ENCODE measurements at places on chromosomes 3 and 15.

GRCh38 chr15:31782951-31783350 is 247.4 kb upstream of the CHRNA7 start:
- DNase-seq, result no peak

- DNase-seq, result no peak
These were observed 788 bp upstream of the DLG1 start for GRCh38 chr3:197298945-197299854.

GRCh38 chr3:53166781-53167291 is 5.8 kb downstream of the PRKCD start:
- DNase-seq, result no peak

- no peak for DNase-seq
These were observed 227.6 kb downstream of the MBNL1 start for GRCh38 chr3:152496286-152496685.

GRCh38 chr15:64810497-64811326 is 14.7 kb downstream of the PIF1 start:
- DNase-seq, result no peak

DNA sequence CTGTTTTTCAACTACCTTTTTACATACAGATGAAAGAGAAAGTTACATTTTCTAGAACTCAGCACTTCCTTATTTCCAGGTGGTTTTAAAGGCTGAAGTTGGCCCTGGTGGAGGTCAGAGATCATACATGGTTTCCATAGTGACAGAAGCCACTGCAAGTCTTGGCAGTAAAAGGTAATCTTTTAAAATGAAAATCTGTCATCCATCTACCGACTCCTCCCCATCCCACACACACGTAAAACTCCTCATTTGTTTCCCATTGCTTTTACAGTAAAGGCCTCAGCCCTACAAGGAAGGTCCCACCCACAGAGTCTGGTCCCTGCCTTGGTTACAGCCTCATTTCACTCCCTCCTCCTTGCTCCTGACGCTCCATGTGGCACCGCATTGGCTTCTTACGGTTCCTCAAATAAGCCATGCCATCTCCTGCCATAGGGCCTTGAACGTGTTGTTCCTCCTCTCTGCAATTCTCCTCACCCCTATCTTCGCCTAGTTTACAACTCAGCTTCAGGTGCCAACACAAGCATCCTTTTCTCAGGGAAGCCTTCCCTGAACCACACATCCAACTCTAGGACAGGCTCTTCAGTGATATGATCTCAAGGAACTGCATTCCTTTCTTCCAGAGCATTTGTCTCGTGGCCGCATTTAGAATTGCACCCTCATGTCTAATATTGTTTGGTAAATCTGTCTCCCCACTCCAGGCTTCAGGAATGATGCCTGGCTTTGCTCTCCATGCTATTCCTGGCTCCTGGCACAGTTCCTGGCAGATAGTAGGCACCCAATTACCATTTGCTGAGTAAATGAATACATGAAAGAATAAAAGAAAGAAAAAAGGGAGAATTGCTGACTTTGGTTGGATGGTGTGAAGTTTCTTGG is 2.6 kb downstream of the CYP19A1 start:
- no peak for DNase-seq

GRCh38 chr3:112007633-112008032 is 8.9 kb downstream of the TAGLN3 start:
- DNase-seq, result peak; percentile 83

DNA sequence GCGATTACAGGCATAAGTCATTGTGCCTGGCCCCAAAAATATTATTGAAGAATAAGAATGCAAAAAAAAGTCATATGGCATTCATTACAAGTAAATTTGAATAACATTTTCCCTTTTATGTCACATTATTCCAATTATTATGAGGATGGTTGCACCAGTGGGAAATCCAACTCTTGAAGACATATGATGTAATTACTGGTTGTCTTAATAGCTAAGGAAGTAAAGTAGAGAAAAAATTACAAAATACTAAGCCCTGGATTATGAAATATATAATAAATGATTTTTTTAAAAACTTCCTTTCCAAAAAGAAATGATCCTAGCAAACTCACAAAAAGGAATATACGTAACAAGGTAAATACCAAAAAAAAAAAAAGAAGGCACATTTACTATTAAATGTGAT is 98.9 kb downstream of the FMN1 start:
- no peak for DNase-seq

DNA sequence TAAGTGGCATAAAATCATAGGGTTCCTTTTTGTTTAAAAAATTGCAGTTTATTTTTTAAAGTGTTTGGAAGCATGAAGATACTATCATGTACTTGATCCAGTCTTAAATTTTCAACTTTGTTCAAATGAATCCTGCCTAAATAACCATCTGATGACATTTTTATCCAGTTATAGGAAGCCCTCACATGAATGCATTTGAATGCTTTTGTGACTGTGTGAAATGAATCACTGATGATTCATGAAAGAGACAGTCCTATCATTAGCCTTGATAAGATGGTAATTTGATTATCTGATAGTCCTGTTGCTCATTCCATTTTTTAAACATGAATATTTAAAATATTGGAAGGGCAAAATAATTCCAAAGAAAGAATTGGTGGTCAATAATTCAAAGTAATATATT is 401.9 kb upstream of the ROBO2 start:
- DNase-seq, result no peak

DNA sequence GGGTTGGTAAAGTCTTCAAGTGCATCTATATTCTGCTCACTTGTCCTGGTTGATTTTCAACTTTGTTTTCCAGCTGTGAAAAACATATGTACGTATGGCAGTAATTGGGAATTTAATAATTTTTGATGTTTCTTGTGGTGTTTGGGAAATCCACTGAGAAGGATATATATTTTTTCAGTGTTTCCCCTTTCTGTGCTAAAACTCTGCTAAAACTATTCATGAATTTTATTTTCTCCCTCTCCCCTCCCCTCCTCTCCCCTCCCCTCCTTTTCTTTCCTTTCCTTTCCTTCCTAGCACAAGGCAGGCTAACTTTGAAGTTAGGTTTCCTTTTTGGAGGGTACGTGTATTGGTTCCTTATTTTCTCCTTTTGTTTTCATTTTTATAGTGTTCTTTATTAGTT is 220.7 kb downstream of the PDCD6IP start:
- DNase-seq, result no peak

DNA sequence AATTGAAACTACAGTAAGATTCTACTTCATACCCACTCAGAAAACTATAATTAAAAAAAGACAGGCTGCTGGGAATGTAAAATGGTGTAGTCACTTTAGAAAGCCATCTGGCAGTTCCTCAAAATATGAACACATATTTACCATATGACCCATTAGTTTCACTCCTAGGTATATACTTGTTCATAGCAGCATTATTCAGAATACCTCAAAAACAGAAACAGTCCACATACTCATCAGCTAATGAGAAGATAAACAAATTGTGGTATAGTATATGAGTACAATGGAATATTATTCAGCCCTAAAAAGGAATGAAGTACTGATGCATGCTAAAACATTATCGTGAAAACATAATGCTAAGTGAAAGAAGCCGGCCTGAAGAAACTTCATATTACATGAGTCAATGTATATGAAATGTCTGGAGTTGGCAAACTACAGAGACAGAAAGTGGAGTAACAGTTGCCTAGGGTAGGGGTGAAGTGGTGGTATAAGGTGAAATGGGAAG is 23.8 kb downstream of the WDR53 start:
- no peak for DNase-seq

DNA sequence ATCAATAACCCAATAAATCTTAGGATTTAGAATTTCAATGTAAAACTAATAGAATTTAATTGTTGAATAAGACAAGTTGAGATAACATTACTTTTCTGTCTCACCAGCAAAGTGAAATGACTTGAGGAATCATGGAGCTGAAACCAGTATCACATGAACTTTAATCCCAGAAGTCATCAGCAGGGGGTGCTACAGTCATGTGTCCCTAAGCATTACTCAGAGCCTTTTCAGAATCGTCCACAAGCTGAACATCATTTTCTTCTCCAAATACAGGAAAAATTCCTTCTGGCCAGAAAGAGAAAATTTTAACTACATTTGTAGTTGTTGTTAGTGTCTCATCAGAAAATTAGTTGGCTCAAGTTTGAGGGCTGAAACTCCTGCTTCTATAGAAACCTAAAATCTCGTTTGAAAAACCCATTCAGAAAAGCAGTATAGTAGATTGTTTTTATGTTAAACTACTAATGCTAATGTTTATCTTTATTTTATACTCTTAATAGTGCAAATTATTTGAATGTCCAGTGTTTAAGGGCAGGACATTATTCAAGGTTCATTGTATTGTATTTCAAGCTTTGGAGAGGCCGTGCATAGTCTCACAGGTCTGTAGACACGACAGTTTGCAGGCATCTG is 384.1 kb downstream of the PLOD2 start:
- DNase-seq, result peak; percentile 39

- no peak for DNase-seq
These were observed 26.3 kb downstream of the CDCP1 start for GRCh38 chr3:45119824-45120358.

GRCh38 chr3:85697156-85697555 is 738.4 kb downstream of the CADM2 start:
- DNase-seq, result no peak

DNA sequence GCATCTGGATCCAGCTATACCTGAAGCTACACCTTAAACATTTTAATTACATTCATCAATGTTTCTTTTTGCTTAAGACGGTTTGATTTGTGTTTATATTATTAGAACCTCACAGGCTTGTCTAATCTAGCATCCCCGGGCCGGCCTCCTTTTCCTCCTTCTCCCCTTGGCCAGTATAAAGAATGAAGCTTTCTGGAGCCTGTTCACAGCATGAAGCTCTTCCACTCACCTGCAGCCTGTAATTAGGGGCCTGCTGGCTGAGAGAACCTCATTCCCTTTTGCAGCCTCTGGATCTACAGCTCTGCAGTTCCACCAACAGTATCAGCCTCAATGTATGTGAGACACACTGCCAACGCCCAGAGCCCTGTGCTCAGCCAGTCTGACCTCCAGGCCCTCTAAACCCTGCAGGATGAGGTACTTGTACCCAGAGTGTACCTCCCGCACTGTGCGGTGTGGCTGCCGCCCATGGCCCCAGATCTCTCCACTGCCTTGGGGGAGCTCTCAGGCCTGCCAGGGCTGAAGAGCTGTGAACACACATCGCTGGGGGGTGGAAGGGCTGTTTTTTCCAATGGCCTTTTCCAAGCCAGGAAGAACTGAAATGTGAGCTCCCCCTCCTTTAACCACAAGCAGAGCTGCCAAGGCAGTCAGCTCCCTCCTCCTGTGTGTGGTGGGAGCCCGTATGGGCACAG is 114.7 kb upstream of the ALDH1A3 start:
- peak; percentile 84 for DNase-seq

DNA sequence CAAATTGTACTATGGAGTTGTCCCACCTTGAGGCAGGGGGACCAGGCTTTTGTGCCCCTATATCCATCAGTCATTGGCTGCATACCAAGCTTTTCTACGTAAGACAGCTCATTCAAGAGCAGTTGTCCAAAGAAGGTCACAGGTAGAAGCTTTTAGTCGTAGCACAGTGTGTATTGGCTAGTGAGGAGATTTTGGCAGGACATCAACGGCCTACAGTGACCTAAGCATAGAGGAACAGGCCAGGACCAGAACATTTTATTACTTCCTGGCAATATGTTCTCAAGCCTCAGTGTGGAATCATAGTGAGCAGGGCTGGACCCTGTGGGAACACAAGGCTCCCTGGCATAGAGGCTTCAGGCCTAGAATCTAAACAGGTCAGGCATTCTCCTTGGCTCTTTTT is 105.4 kb upstream of the ANKRD28 start:
- peak; percentile 28 for DNase-seq

- no peak for DNase-seq
These were observed 20.2 kb downstream of the SLC24A1 start for GRCh38 chr15:65641768-65642475.

DNA sequence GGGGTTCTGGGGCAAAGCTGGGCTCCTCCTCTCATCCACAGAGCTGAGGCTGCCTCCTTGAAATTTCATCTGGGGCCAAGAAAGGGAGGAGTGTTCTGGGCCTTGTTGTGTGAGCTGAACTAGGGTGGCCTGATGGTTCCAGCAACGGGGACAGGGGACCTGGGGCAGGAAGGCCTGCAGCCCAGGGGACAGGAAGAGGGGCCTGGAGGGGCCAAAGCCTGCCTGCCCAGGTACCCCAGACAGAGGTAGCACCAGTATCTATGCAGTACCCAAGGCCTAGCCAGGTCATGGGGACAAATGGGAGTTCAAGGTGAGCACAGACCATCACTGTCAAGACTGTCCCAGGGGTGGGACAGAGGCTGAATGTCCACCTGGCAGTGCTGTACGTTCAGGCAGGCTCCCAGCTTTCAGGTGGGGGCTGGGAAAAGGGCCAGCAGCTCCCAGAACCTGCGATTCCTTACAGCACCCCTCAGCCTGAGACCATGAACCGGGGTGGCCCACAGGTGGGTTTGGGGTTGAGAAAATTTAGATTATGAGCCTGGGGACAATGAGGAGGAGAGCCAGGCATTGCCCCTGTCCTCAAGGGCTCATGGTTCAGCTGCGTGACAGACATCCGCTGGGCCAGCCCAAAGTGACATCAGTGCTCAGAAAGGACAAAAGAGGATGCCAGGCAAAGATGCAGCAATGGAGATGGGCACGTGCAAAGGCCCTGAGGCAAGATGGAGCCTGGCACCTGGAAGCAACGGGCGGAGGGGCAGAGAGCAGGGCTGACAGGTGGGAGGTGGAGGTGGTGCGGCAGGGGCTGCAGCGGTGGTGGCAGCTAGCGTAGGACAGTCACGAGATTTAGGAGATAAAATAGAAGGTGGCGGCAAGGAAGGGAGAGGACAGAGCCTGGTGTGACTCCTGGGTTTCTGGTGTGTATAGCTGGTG is 28.0 kb downstream of the PSTPIP1 start:
- DNase-seq, result no peak

DNA sequence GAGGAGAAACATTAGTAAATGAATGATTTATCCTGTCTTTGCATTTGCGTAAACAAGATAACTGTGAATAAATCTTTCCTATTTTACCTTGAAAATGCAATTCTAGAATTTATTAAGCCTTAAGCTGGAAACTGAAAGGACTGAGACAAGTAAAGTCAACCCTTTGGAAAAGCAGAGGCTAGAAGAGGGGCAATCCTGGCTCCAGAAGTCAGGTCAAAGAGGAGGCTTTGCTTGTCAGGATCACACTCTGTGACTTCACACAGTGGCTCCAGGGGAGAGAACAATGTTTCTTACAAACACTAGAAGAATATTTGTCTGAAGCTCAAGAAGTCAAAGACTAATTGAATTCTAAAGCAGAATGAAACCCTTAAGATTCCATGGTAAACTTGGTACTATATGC is 530.4 kb downstream of the NAALADL2 start:
- no peak for DNase-seq

DNA sequence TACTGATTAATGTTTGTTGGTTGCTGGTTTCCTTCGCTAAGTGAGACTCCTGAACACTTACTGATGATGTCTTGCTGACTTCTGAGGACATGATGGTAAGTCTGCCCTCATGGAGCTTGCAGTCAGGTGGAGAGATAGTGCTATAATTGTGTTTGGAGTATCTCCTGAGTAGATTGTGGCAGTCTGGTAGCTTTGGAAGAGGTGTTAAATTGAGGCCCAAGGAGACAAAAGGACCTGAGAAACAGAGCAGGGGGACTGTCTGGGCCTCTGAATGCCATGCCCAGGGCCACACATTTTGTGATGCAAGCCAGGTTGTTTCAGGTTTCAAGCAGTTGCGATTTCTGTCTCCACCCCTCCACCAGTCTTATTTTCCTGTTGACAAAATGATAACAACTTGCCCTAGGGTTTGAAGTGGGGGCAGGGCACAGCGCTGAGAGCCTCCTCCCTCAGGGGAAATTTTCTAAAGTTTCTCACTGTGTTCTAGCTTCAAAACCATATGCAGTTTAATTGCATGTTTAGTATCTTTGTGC is 16.7 kb downstream of the SMAD3 start:
- no peak for DNase-seq
